Bronchial smooth muscle cell (primary cell): ENCODE measurements at places on chromosomes 2 and 18. TPM values are rescaled to one million over a fixed set of nuclear protein-coding genes. Genes with fewer than 3 reads are reported as not detected.

The COLEC11 gene
- total RNA-seq = not detected in 2 replicates

The ACKR3 gene
- total RNA-seq = 0.86 and 3.2 TPM in 2 replicates

The GPBAR1 gene
- not detected in 2 replicates for total RNA-seq

The NLRC4 gene
- total RNA-seq = not detected in 2 replicates

The NETO1 gene
- total RNA-seq = 0.16 TPM in 1 of 2 replicates, not detected in the other

The SEMA4F gene
- 3.3 and 4.1 TPM in 2 replicates for total RNA-seq

The KIF5C gene
- 0.16 and 0.26 TPM in 2 replicates for total RNA-seq

The VIL1 gene
- not detected in 2 replicates for total RNA-seq

The YES1 gene
- total RNA-seq = 36.7 and 74.1 TPM in 2 replicates

The STPG4 gene
- 0.16 TPM in 1 of 2 replicates, not detected in the other for total RNA-seq

The HOXD8 gene
- total RNA-seq = not detected in 2 replicates

The LONRF2 gene
- total RNA-seq = under 0.01 TPM in 2 replicates

The VWA3B gene
- 0.16 and 0.17 TPM in 2 replicates for total RNA-seq

The KCTD1 gene
- total RNA-seq = 5.5 and 7.2 TPM in 2 replicates

The CMPK2 gene
- 0.17 and 0.47 TPM in 2 replicates for total RNA-seq

The EGR4 gene
- under 0.01 TPM in 1 of 2 replicates, not detected in the other for total RNA-seq

The CABYR gene
- total RNA-seq = 4.7 and 5.0 TPM in 2 replicates

The TSPYL6 gene
- total RNA-seq = not detected in 2 replicates

The ZNF516 gene
- total RNA-seq = 17.6 and 21.1 TPM in 2 replicates

The COLEC12 gene
- total RNA-seq = 64.0 and 144 TPM in 2 replicates

The OSBPL1A gene
- total RNA-seq = 47.9 and 59.4 TPM in 2 replicates

The ABHD3 gene
- 2.4 and 8.0 TPM in 2 replicates for total RNA-seq

The EPHA4 gene
- 3.0 and 9.0 TPM in 2 replicates for total RNA-seq

The TEX44 gene
- total RNA-seq = not detected in 2 replicates

The THAP4 gene
- total RNA-seq = 41.0 and 50.3 TPM in 2 replicates

The B3GNT7 gene
- total RNA-seq = under 0.01 and 0.09 TPM in 2 replicates

The ADCYAP1 gene
- not detected in 2 replicates for total RNA-seq

The MIB1 gene
- total RNA-seq = 50.0 and 78.3 TPM in 2 replicates

The HMSD gene
- not detected in 2 replicates for total RNA-seq

The ANO7 gene
- total RNA-seq = 0.09 and 0.63 TPM in 2 replicates

The POTEC gene
- not detected in 2 replicates for total RNA-seq
